ENCODE measurements at places on chromosomes 3 and 15.

GRCh38 chr3:67828486-67829010, 174.1 kb upstream of the SUCLG2 start:
- DNase-seq: no peak

GRCh38 chr15:42239528-42240182, 31.6 kb upstream of the VPS39 start:
- DNase-seq: no peak

- DNase-seq: no peak
These were observed 48.0 kb upstream of the SCAANT1 start for GRCh38 chr3:63960048-63960711.

DNA sequence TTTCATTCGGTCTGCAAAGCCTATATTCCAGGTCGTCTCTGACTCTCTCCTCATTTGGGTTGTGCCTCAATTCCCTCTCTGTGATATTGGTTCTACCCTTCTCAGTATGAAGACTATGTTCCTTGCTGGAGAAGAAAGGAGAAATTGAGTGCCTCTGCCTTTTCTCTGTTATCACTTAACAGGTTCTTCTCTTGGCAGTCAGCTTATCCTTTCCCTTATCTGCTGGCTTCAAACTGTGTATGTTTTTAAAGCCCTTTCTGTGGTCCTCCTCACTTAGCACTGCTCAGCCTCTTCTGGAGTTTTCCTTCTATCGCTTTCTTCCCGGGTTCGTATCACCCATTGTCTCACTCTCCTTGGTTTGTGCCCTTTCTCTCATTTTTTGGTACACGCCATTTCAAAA, 65.3 kb upstream of the FSTL1 start:
- no peak for DNase-seq

- no peak for DNase-seq
These were observed 387.8 kb downstream of the TUSC7 start for GRCh38 chr3:117097351-117097750.

DNA sequence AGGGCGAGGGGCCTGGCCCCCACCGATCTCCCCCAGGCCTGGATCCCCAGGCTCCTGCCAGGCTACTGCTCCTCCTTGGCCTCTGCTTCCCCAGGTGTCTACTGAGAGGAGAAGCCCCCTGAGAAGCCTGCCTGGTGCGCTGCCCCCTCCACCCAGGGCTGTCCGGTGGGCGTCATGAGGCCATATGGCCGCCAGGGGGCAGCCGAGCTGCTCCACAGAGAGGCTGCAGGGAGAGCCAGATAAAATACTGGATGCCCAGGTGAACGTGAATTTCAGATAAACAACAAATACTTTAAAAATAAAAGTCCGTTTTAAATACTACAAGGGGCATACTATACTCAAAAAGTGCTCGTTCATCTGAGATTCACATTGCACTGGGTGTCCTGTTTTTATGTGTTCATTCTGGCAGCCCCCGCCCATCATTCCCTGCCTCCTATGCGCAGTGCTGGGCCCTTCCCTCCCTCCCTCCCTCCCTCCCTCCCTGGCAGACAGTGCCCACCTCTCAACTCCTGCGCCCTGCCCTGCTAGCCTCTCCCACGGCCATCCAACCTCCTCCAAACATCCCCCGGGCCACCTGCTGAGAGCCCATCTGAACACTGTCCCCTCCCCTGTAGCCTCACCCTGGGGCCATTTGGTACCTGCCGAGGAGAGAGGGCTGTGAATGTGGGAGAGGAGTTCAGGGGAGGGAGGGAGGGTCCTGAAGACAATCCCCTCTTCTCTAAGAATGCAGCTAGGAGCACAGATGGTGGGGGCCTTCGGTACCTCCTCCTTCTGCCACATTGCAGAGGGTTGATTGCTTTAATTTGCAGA, 29.6 kb downstream of the PSTPIP1 start:
- peak; percentile 28 for DNase-seq

GRCh38 chr15:66961407-66961884, 104.0 kb upstream of the SMAD3 start:
- no peak for DNase-seq

DNA sequence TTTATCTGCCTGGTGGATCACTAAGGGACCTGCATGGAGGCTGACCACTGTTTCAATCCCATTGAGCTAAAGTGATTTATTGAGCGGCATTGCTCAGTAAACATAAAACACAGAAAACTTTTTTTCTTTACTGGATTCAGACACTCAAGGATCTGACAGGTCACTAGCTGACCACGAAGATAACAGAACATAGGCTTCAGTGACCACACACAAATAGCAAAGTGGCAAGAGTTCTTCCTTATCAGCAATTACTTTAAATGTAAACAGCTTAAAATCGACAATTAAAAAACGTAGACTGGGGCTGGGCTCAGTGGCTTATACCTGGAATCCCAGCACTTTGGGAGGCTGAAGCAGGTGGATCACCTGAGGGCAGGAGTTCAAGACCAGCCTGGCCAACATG, 48.7 kb downstream of the STAG1 start:
- no peak for DNase-seq

All from anterior cingulate cortex (tissue), 58 donors.